NCI-H748 treated with DMSO at 0.1 percent for 48 hours (cell line): ENCODE measurements at places on chromosomes 13 and 19.

GRCh38 chr13:102021777-102022176 lies 380.1 kb downstream of the FGF14 start:
- DNase-seq, result no peak

DNA sequence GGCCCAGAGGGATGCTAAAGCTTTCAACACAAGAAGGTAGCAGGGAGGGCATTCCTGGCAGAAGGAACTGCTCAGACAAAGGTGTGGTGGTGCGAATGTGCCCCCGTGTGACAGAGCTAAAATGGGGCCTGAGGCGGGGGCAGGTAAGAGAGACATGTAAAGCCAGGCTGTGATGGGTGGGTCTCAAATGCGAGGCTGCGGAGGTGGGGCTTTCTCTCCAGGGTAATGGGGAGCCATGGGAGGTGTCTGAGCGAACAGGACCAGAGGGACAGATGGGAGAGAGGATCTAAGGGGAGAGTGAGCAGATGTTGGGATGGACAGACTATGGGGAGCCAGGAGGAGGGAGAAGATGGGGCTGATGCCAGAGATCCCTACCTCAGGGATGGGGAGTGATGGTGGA lies 44.7 kb upstream of the NFIC start:
- no peak for DNase-seq

DNA sequence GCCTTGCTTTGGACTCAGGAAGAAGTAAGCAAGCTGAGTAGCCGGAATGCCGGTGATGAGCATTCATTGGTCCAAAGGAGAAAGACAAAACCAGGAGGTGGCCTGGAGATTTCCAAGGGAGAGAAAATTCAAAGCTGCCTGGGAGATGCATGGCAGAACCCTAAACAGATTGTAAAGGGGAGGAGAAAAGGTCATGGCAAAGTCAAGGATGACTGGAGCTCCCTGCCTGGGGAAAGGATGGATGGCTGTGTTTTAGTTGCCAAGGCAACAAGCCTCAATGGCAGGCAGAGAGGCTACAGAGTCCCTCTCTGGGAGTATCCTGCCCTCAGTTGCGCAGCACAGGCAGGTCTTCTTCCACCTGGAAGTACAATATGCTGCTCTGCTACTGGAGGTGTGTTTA lies 134.0 kb downstream of the ENOX1 start:
- no peak for DNase-seq

GRCh38 chr13:74134777-74135325 lies 647 bp upstream of the KLF12 start:
- DNase-seq, result peak; percentile 48

- DNase-seq, result no peak
Measured at GRCh38 chr19:29586401-29586800, 19.7 kb upstream of the POP4 start.

- peak; percentile 13 for DNase-seq
Measured at GRCh38 chr19:35236638-35237400, 8.3 kb upstream of the FAM187B start.

GRCh38 chr13:105196052-105196451 lies 1339.4 kb downstream of the EFNB2 start:
- DNase-seq, result no peak

DNA sequence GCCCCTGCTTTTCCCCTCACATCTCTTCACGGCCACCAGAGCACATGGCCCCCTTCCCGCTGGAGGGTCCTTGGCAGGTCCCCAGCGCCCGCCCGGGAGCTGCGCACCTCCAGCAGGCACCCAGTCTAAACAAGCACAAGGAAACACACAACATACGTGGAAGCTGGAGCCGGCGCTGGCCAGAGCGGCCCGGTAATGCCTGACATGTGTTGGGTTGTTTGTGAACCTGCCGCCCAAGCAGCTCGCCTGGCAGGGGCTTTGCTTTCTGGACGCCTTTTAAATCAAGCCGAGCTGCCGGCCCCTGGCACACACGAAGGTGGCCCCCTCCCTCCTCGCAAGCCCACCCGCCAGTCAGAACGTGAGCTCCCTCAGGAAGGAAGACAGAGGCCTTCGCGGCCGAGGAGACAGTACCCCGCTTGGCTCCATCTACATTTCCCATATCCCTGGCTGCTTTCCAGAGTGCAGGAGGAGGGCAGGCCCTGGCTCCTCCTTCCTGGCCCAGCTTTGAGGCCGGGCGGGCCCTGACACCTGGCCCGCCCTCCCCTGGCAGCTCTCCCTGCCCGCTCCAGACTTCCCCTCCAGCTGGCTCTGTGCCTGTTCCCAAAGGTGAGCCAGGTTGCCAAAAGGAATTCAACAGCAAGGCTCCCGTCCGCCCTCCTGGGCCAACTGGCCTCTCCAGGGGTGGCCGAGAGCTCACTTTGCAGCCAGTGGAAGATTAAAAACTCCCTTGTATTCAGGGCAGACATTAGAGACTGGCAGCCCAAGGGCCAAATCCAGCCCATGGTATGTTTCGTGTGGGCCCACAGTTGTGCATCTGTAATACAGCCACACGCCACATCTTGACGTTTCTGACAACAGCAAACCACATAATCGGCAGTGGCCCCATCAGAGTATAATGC lies 28.7 kb downstream of the COMP start:
- no peak for DNase-seq

- no peak for DNase-seq
Measured at GRCh38 chr13:108225440-108225839, 7.2 kb downstream of the ABHD13 start.

- no peak for DNase-seq
Measured at GRCh38 chr19:1307755-1308303, 22.2 kb downstream of the EFNA2 start.

- DNase-seq, result no peak
Measured at GRCh38 chr19:46180701-46181387, 32.8 kb downstream of the IGFL2 start.

- peak; percentile 64 for DNase-seq
Measured at GRCh38 chr13:31096654-31097302, 64.9 kb downstream of the HSPH1 start.

DNA sequence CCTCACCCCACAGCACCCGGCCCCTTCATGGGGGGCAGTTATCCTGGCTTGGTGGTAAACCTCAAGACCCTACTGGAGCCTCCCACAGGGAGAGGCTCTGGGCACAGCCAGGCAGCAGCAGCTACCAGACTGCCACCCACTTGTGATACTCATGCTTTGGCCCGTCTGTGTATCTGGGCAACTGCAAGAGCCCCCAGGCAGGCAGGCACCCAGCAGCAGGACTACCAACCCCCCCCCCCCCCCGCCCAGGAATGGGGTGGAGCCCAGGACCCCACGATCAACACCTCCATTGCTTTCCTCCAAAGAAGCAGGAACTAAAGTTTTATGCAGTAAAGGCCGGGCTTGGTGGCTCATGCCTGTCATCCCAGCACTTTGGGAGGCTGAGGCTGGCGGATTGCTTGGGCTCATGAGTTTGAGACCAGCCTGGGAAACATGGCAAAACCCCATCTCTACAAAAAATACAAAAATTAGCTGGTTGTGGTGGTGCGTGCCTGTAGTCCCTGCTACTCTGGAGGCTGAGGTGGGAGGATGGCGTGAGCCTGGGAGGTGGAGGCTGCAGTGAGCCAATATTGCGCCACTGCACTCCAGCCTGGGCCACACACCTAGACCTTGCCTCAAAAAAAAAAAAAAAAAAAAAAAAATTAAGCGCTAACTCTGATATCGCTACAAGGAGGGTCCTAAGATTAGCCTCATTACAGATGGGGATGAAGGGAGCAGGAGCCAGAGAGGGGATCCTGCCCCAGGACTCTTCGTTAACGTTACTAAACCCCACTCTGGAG lies 1.1 kb upstream of the LYL1 start:
- DNase-seq, result no peak

- no peak for DNase-seq
Measured at GRCh38 chr13:34034411-34034810, 216.5 kb downstream of the RFC3 start.

- DNase-seq, result peak; percentile 69
Measured at GRCh38 chr19:56477429-56478338, 539 bp upstream of the ZNF667 start.

- DNase-seq, result no peak
Measured at GRCh38 chr19:16379521-16380313, 55.1 kb downstream of the KLF2 start.

- DNase-seq, result peak; percentile 8
Measured at GRCh38 chr19:11125994-11126685, 29.4 kb downstream of the SPC24 start.

DNA sequence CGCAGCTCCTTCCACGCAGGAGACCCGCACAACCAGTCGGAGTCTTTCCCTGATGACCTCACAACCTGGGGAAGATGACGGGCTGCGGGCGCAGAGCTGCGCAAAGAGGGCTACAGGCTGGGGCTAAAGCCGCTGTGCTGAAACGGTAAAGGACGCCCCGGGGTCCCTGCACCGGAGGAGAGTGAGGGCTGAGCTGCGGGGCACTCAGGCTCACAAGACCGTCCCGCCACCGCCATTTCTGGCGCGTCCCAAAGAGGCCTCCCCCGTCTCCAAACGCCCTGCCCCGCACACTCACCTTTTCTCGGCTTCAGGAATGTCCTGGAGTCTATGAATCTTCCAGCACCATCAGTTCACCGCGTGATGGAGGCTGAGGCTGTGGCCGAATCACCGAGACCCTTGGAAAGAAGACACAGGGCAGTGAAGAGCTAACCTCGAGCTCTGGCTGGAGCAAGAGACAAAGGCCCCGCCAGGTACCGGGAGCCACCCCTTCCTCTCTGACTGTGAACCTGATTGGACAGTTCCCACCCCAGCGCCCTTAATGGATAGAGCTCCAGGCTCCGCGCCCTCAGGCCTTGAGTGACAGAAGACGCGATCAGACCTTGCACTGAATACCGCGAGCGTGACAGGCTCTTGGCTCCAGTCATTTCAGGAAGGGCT lies 41.8 kb upstream of the ZNF429 start:
- DNase-seq, result peak; percentile 7

DNA sequence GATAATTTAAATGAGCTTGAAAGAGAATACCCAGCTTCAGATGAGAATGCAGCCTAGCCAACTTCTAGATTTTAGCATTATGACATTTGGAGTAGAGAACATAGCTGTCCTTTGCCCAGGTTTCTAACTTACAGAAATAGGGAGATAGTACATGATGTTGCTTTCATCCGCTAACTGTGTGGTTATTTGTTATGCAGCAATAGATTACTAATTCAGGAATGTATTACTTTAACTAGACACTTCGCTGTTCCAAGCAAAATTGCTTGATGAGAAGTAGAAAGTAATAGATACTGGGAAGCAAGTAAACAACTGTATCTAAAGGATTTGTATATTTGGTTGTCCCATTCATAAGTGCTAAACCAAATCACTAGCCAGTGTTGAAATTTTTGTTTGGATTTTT lies 790.9 kb upstream of the PRR20A start:
- no peak for DNase-seq

- DNase-seq, result no peak
Measured at GRCh38 chr13:50451609-50452008, 391.9 kb downstream of the DLEU7 start.

- DNase-seq, result no peak
Measured at GRCh38 chr13:54536112-54536511, 1507.5 kb downstream of the OLFM4 start.

GRCh38 chr13:21077788-21078353 lies 16.5 kb upstream of the LATS2 start:
- no peak for DNase-seq

DNA sequence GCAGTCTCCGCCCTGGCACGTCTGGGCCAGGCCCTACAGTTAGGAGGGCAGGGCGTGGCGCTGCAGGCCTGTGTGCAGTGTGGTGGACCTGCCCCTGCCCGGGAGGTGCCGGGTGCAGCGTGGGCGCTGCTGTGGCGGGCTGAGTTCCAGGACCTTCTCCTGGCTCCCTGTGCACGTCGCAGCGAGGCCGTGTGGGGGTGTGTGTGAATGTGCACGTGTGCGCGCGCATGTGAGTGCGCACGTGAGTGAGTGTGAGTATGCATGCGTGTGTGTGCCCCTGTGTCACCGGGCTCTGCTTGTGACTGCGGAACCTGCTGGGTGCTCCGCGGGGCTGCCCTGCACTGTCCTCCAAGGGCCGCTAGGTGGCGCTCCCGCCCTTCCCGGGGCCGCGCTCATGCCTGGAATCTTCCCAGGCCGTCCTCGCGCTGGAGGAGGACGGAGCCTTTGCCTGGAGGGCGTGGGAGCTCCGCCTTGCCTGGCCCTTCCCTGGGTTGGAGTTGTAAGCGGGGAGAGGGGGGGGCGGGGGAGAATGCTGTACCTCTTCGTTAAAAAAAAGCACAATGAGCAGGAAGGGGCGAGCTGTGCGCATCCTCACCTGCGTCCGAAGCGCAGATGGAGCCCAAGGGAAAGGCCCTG lies 79.3 kb downstream of the KDM4B start:
- DNase-seq, result no peak

GRCh38 chr13:75319254-75319653 lies 162.7 kb downstream of the TBC1D4 start:
- DNase-seq, result no peak

DNA sequence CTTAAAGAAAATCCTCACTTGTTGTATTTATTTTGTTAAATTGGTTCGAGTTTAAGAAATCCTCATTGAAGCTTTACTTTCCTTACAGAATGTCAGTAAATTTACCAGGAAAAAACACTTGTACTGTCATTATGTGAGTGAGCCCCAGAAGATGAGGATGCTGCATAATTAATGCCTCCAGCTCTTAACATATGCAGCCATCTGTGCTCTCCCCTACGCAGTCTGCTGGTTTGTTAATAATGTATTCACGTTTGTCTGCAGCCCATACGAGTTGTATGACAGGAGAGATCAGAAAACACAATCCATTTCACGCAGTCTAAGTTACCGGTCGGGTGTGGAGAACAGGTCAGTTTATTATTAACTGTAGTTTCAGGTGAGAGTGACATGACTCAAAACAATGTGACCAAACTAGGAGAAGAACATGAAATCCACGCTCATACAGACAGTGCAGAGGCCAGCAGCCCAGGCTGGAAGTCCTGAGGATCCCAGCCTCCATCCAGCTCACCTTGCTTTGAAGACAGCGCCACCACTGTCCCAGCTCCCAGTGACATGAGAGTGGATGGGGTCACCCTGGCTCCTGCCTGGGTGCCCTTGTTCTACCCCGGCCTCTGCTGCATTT lies 19.8 kb upstream of the ATP11A start:
- no peak for DNase-seq

DNA sequence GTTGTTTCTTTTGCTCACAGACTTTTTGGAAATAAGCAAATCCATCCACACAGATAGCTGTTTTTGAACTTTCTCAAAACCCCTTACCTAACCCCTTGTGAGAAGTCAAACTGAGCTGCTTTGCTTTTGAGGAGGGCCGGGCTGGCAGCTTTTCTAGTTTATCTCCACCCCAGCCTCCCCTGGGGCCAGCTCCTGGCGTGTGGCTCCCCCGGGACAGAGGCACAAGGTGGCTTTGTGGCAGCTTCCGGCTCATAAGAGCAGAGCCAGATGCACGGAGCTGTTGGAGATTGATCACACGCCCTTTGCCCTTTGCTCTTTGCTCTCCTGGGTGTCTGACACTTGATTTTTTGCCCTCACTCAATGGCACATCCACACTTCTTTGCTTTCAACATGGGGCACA lies 24.9 kb upstream of the RNF113B start:
- no peak for DNase-seq
